Hematopoietic multipotent progenitor cell (in vitro differentiated cells): ENCODE measurements at places on chromosomes 12 and 14.
A peak's percentile ranks its signal among the peaks of the same experiment; 100 is the strongest.

GRCh38 chr14:90678420-90678819, 137.8 kb downstream of the TTC7B start:
- DNase-seq, result no peak

GRCh38 chr12:103540319-103540718, 44.6 kb upstream of the C12orf42 start:
- no peak for DNase-seq

GRCh38 chr14:39050389-39050788, 52.6 kb downstream of the SEC23A start:
- DNase-seq, result no peak

DNA sequence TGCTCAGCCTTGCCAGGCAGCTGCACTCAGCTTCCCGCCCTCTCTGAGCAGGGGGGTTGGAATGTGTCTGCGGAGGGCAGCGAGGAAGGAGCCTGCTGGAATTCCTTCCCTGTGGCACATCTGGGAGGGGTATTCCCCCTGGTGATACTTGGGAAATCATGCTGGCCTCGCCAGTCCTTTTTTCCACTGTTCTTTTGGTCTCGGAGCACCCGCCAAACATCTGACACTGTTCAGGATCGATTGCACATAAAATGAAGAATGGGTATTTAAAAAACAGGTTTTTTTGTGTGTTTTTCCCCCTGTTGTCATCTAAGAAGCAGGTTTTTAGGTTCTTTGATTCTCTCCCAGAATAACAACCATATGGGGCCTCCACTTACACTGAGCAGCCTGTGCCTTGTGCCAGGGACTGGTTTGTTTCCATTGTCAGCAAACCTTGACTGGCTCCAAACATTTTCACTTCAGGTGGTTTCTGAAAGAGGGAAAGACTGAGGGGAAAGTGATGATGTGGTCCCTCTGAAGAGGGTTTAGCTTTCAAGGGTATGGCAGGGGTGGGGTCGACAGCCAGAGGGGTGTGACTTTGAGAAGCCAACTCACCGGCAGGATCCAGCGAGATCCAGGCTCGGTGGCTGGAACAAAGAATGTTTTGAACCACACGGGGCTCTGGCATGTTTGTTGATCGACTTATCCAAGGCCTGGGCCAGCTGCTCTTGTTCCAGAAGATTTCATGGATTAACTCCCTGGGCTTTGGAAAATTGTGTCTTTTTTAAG, 215.1 kb downstream of the CACNA1C start:
- DNase-seq, result no peak

DNA sequence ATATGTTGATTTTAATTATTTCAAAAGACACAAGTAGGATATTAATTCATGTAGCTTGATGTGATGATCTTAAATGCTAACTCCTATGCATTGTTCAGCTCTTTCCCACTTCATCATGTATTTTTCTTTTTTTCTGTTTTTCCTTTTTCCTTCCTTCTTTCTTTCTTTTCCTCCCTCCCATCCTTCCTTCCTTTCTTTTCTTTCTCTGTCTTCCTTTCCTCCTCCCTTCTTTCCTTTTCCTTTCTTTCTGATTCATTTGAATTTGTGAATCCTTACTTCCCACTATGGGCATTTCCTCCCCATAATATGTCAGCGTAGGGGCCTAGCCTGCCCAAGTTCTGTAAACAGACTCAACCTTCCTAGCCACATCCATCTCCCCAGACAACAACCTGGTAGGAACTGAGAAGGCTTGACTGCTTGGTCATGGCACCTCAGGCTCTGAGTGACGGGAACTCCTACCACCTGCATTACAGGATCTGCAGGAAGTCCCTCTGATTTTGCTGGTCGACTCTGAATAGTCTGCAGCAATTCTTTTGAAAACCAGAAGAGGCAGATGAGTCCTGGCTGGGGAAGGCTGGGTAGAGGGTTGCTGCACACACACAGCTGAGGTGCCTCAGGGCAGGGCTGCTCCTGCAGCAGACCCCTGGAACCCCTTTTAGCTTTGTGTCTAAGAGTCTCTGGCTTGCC, 33.4 kb upstream of the BHLHE41 start:
- DNase-seq, result no peak

DNA sequence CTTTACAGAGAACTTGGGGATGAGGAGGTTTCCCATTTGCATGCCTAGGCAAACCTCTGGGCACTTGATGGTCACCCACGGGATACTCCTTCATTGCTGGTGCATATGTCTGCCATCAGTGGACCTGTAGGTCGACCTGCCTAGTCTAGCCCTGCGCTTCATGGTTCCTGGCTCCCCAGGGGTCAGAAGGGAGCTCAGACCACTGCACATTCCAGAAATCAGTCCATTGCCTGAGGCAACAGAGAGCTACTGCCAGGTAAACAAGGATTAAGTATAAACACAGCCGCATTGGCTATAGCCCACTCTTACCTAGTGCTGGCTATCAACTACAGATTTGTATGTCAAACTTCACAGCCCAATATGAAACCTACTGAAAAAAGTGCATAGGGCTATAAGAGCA, 476.4 kb downstream of the SOX5 start:
- DNase-seq, result no peak

DNA sequence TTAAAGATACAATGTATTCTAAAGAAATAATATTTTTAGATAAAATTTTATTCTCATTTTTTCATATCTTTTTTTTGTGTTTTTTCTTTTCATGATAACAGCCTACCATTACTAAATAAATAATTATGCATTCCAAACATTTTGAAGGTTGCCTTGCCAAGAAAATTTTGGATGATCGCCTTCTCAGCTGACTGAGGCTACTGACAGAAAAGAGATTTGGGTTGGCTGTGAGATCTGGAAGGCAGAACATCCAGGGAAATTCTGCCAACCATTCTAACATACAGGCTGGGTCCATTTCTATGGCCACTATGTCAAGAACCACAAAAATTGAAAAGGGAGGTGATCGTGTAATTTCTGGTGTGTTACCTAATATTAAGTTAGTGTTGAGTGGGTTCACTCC, 48.1 kb downstream of the GALNT8 start:
- DNase-seq, result no peak

DNA sequence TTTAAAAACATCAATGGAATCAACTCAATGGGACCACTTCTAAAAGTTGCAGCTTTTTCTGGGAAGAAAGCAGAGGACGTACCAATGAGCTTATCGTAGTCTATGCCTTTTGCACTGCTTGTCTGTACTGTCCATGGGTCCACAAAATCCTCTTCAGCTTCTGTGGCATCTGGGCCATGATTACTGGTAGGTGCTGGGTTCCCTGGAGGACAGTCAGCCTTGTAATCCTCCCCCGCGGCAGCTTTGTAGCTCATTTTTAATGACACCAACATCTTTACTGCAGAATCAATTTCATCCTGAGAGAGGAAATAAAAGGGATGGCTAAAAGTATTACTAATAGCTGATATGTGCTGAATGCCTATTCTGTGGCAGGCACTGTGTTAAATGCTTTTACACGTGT, 38.5 kb downstream of the SLC25A47 start:
- DNase-seq, result no peak

DNA sequence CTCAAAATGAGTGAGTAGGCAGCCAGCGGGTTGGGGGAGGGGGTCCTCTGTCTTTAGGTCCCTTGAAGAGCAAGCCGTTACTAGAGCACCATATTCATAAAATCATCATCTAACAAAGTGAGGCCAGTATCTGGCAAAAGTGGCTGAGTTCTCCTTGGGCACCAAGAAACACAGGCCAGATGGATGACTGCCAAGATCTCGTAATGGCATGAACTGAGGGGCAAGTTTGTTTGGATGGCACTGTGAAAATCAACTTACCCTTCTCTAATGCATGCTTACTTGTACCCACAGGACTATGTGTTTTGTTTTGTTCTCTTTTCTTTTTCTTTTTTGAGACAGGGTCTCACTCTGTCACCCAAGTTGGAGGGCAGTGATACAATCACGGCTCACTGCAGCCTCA, 41.6 kb downstream of the GNPTAB start:
- DNase-seq, result no peak

GRCh38 chr12:106333010-106333409, 24.5 kb upstream of the POLR3B start:
- no peak for DNase-seq

DNA sequence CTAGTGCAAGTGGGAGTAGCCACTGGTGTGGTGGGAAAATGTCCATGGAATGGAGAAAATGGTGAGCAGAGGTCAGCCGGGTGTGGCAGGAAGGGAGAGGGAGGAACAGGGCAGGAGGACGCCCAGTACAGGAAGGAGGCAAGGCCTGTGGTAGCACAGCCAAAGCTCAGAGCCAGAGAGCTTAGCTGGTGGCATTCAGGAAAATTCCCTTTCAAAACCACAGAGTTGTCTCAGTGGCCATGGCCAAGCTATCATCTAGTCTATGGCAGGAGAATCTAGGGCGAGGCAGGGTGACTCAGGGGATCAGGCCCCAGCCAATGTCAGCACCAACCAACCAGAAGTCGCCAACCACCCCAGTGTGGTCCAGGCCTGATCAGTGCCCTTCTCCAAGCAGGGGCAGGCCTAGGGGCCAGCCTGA, 67.7 kb upstream of the DDX11 start:
- no peak for DNase-seq

DNA sequence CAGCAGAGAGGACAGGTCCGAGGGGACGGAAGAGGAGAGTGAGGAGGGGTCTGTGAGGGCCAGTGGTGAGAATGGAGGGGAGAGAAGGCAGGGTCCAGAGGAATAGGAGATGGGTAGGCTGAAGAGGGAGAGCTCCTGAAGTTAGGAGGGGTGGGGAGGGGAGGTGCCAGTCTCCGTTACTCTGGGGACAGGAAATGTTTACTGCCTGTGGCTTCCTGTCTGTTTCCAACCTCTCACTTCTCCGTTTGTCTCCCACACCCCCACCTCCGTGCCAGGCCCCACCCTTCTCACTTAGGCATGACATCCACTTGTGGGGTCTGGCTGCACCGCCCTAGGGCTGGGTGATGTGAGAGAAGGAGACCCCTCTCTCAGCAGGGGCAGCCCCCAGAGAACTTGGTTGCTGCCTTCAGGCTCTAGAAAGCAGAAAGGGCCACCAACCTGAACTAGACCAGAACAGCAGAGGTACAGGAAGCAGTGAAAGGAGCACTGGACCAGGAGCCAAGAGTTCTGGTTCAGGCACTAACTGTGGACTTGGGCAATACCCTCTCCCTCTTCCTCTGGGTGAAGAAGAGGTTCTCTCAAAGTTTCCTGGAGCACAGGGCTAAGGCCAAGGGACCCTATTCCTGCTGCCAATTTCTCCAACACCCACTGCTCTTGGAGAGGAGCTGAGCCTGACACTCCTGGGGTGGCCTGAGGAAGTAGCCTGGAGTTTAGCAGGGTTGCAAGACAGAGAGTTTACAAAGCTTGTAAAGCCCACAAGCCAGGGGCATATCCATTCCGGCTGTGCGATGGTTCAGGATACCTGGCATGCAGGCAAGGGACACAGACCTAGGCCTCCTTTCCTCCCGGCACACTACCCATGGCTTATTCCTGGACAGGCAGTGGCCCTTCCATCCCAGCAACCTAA, 5.5 kb downstream of the ITGA5 start:
- peak; percentile 87 for DNase-seq

GRCh38 chr12:122951979-122952892, 14.0 kb downstream of the ABCB9 start:
- peak; percentile 71 for DNase-seq

DNA sequence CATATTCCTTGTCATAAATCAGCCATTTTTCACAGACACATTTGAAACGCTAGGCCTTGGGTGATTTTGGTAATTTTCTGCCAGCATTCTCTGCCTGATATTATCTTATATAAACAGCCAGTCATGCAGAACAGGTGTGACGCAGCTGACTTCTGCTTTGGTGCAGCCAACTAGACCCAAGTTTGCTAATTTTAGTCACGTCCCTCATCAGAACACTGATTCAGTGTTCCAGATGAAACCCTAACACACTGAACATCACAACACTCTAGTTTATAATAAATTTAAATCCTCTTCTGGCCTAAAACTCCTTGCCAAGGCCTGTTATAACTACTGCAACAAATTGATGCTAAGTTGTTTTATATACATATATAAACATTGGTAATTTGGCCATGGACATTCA, 386.1 kb downstream of the SEC23A start:
- DNase-seq, result no peak

GRCh38 chr12:89306827-89307473, 45.4 kb downstream of the DUSP6 start:
- DNase-seq, result no peak

- no peak for DNase-seq
These were observed 42.0 kb upstream of the ATP2B1 start for GRCh38 chr12:89750389-89751351.

DNA sequence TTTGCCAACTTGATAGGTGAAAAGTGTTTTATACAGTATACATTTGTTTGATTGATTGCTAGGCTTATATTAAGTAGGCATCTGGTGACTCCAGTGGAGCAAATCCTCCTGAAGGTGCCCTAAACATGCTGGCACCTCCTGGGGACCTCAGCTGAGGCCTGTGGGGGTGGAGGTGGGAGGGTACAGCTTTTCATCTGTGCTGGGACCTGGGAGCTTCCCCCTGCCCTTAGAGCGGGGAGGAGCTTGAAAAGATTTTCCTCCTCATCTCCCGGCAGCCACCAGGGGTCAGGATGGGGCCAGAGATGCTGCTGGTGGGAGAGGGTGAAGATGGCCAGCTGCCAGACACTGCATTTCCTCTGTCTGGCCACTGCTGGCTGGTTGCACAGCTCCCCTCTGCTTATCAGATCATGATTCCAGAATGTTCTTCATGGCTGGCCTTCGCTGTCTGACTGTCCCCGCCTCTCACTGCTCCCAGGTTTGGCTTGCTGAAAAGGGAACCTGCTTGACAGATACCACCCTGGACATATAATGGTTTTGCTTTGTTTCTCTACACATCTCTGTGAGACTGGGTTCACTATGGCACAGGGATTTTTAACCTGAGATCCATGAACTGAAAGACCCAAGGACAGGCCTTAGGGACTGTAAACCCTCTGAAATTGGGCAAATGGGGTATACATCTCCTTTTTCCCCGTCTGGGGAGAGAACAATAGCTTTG, 10.5 kb upstream of the JPH4 start:
- DNase-seq, result peak; percentile 94
